Frontal cortex (tissue), 4 donors: ENCODE measurements at places on chromosomes 6 and 20. TPM values are rescaled to one million over a fixed set of nuclear protein-coding genes. Genes with fewer than 3 reads are reported as not detected.

Gene CSNK2B
- 66.0 TPM for total RNA-seq

Gene SLX4IP
- 8.2 TPM for total RNA-seq

Gene CLPSL2
- total RNA-seq: not detected

Gene KHDC1
- 2.9 TPM for total RNA-seq

Gene PKIG
- 32.2 TPM for total RNA-seq

Gene NOX3
- not detected for total RNA-seq

Gene LGSN
- total RNA-seq: 0.82 TPM

Gene GTSF1L
- not detected for total RNA-seq

Gene ESR1
- total RNA-seq: under 0.01 TPM

Gene ASIP
- total RNA-seq: not detected

Gene SMOC2
- total RNA-seq: 4.9 TPM

Gene TSBP1
- total RNA-seq: not detected

Gene DSN1
- total RNA-seq: 5.3 TPM

Gene MDFI
- 11.4 TPM for total RNA-seq

Gene RIPK1
- 7.3 TPM for total RNA-seq

Gene GMPR
- 2.4 TPM for total RNA-seq

Gene TREM1
- total RNA-seq: not detected

Gene VNN1
- total RNA-seq: under 0.01 TPM

Gene BHLHE23
- total RNA-seq: not detected

Gene EDN1
- total RNA-seq: 4.9 TPM

Gene HLA-DOA
- total RNA-seq: 0.82 TPM

Gene SPTLC3
- 0.82 TPM for total RNA-seq

Gene TINAG
- total RNA-seq: 0.41 TPM

Gene ZC2HC1B
- total RNA-seq: not detected

Gene LAMA2
- 11.4 TPM for total RNA-seq

Gene ARG1
- 0.41 TPM for total RNA-seq

Gene HMGCLL1
- total RNA-seq: 68.9 TPM
